ENCODE measurements at places on chromosomes 2 and 18.

- DNase-seq: no peak
Measured at GRCh38 chr2:161427664-161428587, 11.8 kb downstream of the TBR1 start.

GRCh38 chr18:22169889-22170420, 566 bp downstream of the GATA6 start:
- no peak for DNase-seq

- DNase-seq: no peak
Measured at GRCh38 chr2:10356439-10356811, 53.7 kb downstream of the HPCAL1 start.

- DNase-seq: no peak
Measured at GRCh38 chr2:69535817-69536241, 98.6 kb upstream of the NFU1 start.

GRCh38 chr2:216887138-216887537, 27.3 kb upstream of the TNP1 start:
- no peak for DNase-seq

DNA sequence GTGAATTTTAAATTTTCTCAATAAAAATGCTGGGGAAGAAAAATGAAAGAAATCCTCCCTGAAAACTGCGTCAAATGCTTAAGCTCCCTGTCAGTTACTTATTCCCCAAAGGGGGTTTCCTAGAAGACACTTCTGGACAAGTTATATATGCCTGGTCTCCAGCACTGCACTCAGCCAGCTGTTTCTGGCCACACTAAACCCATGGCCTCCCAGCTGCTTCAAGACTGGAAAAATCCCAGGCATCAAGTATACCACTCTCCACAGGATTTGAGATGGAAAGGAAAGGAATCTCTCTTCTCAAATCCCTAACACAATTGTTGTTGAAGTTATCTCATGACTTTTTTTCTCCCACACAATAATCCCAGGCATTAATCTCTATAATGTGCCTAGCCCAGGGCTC, 245.7 kb downstream of the NBAS start:
- no peak for DNase-seq

GRCh38 chr2:96554293-96555145, 18.0 kb downstream of the ARID5A start:
- DNase-seq: peak; percentile 60

All from activated CD8-positive, alpha-beta memory T cell treated with anti-CD3 and anti-CD28 coated beads for 48 hours (primary cell).